ENCODE measurements at places on chromosomes 2 and 18.

GRCh38 chr2:148578493-148578884, 66.1 kb upstream of the EPC2 start:
- DNase-seq: no peak

DNA sequence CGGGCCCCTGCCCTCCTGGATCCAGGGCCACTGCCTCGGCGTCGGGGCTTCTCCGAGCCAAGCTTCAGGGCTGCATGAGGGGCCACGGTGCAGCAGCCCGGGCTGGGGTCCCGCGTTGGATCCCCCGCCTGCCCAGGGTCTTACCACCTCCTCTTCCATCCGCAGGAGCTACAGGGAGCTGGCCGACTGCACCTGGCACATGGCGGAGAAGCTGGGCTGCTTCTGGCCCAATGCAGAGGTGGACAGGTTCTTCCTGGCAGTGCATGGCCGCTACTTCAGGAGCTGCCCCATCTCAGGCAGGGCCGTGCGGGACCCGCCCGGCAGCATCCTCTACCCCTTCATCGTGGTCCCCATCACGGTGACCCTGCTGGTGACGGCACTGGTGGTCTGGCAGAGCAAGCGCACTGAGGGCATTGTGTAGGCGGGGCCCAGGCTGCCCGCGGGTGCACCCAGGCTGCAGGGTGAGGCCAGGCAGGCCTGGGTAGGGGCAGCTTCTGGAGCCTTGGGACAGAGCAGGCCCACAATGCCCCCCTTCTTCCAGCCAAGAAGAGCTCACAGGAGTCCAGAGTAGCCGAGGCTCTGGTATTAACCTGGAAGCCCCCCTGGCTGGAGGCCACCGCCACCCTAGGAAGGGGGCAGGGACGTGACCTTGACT, 52.1 kb downstream of the RAMP1 start:
- DNase-seq: no peak

DNA sequence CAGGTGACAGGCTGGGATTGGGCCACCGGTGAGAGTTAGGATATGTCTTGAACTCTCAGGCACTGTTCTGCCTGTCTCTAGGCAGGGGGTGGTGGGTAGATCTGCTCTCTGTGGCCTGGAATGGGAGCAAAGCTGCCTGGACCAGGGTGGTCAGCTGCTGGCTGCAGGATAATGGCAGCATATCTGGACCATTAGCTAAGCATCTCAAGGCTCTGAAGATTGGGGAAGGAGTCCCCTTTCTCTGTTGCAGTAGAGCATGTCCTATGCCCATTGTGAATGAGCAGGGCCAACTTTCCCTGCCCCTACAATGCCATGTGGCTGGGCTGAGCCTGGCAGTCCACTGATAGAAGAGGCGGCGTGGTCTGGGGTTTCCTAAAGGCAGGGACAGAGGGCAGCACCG, 34.6 kb downstream of the LOXHD1 start:
- no peak for DNase-seq

GRCh38 chr18:3879114-3879835, 429.3 kb downstream of the TGIF1 start:
- DNase-seq: no peak

DNA sequence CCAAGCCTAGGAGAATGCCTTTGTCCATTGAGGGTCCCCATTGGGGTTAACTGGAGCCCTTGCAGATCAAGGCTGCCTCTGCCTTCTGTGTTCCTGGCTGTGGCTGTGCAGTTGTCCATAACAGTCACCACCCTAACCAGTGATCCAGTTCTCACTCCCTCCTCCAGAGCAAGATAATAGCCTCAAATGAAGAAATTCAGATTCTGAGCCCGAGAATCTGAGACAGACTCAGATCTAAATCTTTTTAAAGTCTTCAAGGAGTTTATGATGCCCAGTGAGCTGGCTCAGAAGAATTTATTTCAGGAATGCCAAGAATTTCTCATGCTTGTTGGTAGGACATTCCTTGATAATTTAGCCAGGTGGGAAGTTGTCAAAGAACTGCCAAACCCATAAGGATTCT, 44.3 kb upstream of the RAB6C start:
- DNase-seq: no peak

GRCh38 chr2:110674620-110675555, 3.0 kb downstream of the BUB1 start:
- DNase-seq: no peak

DNA sequence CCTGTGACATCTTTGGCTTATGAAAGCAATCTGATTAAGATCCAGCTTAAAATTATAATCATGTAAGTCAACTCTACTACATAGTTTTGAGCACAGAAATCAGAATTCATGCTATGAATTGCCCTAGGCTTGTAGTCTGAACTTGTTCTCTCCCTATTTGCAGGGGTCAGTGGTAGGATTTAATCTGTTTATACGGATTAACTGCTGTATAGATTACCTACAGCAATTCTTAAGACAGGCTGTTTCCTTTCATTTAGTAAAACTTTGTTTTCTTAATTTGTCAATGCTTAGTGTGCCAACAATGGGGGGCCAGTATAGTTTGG, 287.9 kb downstream of the PDE11A start:
- no peak for DNase-seq

DNA sequence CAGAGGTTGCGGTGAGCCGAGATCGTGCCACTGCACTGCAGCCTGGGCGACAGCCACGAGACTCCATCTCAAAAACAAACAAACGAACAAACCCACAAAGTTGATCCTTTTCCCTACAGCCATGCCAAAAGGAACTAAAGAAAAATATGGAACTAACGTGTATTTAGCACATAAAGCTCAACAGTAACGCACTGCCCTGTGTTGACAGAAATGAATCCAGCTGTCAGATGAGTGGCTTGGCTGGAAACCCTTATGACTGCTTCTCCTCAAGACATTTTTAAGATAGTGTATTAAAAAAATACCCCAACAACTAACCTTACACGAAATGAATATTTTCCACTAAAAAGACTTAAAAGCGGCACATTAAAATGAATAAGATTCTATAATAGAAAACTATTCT, 62.9 kb upstream of the TUBA3E start:
- DNase-seq: no peak

DNA sequence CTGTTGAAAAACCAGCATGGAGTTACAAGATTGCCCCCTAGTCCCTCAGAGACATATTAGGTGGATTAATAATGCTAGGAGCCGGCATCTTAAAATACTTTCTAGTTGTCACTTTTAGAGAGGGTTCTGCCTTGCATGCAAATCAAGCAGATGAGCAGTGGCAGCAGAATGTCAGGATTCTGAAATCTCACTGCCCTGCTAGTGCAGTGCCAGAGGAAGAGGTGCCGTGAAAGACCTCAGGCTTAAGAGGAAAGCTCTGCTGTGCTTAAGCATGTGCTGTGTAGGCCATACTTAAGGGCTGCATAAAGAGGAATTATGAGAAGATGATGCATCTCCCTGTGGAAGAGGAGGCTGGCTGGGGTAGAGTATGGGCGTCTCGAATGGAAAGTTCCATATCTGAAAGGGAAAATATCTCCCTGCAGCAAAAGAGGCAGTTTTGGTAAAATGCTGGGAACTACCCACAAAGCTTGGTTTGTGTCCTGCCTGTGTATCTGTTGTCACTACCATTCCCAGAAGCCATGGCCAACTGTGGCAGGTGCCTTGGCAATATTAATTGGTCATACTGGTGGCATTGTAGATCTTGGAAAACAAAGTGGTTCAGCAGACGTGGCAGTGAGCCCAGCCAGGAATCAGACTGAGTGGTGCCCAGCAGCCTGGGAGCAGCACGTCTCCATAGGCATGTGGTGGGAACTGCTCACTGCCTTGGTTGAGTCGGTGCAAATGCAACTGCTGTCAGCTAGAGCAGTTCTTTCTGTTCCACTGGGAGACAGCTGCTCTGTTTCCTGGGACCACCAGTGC, 131.9 kb downstream of the EVA1A start:
- DNase-seq: no peak

- no peak for DNase-seq
Observed at GRCh38 chr18:58201733-58202730, 158.0 kb downstream of the NEDD4L start.

DNA sequence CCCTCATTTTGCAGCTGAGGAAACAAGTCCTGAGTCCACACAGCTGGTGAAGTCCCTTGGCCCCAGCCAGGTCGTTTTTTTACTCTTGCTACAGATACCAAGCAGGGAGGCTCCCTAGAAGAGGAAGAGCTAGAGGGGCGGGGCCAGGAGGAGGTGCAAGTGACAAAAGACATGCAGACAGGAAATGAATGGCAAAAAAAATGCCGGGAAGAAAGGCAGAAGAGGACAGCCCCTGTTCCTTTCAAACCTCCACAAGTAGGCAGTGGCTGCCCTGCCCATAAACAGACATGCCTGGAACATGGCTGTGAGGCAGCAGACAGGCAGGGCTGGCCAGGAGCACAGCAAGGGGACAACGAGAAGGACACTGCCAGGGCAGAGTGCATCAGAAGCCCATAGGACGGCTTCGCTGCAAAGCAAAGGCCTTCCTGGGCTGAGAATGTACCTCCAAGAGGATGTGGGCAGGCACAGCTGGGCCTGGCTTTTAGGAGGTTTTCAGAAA, 108.7 kb downstream of the ZBTB7C start:
- no peak for DNase-seq

DNA sequence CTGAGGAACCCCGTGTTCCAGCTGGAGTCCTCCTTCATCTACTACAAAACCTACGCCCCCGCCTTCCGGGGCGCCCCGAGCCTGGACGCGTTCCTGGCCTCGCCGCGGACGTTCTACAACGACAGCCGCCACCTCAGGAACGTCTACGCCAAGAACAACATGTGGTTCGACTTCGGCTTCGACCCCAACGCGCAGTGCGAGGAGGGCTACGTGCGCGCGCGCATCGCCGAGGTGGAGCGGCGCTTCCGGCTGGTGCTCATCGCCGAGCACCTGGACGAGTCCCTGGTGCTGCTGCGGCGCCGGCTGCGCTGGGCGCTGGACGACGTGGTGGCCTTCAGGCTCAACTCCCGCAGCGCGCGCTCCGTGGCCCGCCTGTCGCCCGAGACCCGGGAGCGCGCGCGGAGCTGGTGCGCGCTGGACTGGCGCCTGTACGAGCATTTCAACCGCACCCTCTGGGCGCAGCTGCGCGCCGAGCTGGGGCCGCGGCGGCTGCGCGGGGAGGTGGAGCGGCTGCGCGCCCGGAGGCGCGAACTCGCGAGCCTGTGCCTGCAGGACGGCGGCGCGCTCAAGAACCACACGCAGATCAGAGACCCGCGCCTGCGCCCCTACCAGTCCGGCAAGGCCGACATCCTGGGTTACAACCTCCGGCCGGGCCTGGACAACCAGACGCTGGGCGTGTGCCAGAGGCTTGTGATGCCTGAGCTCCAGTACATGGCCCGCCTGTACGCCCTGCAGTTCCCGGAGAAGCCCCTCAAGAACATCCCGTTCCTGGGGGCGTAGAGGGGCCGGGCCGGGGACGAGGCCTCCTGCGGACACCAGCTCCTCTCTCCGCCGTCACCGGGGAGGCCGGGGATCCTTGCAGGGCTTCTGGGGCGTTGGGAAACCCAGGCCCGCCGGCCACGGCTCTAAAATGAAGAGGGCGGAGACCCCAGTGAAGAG, 5.3 kb upstream of the NEU4 start:
- no peak for DNase-seq

- DNase-seq: peak; percentile 51
Observed at GRCh38 chr2:111116843-111117597, 3.7 kb upstream of the BCL2L11 start.

DNA sequence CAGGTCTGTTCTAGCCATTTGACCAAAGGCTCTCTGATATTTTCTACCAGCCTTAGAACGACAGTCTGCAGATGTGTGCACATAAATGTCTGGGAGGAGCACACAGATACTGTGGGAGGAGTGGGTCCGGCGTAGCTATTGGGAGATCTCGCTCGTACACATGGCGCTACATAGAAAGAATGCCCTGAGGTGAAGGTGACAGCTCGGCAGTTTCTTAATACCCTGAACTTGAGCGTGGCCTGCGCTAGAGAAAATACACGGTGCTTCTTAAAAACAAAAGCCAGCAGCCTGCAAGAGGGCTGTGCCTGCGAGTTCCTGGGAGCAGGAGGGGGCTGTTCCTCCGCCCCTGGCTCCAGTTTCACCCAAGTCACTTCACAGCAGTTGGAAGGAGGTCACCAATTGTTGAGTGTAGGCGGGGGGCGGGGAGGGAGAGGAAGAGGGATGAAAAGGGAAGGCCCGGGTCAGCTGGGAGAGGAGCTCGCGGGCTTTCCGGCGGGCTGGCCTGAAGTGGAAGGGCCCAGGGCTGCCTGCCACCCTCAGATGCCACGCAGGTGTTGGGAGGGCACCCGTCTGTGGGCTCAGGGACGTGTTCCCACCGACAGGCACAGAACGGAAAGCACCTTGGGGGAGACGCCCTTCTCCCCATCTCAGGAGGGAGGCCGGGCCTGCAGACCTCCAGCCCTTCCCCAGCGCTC, 124.7 kb upstream of the ZNF516 start:
- DNase-seq: no peak

DNA sequence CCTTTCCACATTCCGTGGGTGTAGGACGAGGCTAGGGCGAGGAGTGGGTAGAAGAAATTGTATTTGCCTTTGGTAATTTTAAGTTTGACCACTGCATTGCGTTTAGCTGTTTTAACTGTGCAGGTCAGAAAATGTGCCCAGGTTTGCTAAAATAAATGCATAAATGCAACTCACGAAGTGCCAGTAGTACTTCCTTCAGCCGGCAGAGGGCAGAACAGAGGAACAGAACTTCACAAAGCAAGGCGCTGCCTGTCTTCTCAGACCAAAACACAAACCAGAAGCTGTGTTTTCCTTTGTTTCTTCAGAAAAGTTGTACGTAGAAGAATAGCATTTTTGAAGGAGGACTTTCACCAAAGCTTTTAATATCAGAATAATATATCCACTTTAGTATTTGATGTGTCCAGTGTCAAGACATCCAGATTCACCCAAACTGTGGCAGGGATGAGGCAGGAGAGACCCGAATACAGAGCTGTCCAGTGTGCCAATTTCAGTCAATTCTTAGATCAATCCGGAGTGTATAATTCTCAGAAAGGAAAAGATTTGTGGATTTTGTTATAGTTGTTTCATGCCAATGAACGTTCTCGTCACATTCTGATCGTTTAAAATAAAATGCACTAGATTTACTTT, 348.6 kb downstream of the DLGAP1 start:
- peak; percentile 45 for DNase-seq

DNA sequence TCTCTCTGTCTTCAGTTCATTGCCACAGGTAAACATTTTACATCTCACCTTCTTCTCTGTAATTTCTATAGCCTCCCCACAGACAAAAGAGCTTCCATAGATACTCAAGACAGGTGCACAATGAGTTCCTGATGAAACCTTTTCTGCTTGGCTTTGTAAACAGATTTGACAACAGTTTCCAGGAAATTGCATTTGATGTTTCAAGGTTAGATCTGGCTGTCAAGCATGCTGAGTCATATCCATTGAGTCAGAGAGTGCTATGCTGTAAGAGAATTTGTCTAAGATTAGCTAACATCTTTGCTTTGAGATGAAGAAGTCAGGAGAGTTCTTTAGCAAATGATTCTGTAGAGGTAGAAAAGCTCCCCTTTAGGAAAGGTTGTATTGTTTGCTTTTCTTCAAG, 40.6 kb upstream of the MAP2 start:
- no peak for DNase-seq

GRCh38 chr2:206158563-206159345, 490 bp downstream of the NDUFS1 start:
- DNase-seq: no peak

All from T-helper 9 cell (primary cell).